Renal cortical epithelial cell (primary cell): ENCODE measurements at places on chromosomes 2 and 18.
A peak's percentile ranks its signal among the peaks of the same experiment; 100 is the strongest.

- DNase-seq: no peak
Observed at GRCh38 chr2:33873076-33873605, 274.0 kb upstream of the FAM98A start.

- no peak for DNase-seq
Observed at GRCh38 chr18:64419156-64419555, 270.3 kb upstream of the LINC00305 start.

DNA sequence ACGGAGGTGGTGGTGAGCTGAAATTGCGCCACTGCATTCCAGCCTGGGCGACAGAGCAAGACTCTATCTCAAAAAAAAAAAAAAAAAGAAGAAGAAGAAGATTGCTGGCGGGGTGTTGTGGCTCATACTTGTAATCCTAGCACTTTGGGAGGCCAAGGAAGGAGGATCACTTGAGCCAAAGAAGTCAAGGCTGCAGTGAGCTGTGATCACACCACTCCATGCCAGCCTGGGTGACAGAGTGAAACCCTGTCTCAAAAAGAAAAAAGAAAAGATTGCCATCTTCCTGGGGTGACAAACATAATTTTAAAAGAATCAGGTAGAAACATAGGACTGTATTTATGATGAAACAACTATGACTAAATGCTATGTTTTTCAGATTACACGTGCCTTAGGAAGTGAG is 55.1 kb upstream of the EML4 start:
- DNase-seq: no peak

DNA sequence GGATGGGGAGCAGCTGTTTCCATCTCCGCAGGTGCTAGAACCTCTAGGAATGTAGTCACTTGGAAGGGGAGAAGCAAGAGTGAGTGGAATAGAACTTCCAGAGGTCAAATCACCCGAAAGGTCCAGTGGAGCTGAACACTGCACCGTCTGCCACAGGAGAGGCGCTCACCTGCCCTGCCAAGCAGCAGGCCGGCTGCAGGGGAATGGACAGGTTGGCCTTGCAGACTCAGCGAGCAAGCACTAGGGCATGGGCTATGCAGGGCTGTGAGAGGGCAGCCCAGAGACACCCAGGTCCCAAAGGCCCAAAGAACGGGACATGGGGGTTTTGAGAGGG is 214.2 kb downstream of the TNS1 start:
- DNase-seq: no peak

DNA sequence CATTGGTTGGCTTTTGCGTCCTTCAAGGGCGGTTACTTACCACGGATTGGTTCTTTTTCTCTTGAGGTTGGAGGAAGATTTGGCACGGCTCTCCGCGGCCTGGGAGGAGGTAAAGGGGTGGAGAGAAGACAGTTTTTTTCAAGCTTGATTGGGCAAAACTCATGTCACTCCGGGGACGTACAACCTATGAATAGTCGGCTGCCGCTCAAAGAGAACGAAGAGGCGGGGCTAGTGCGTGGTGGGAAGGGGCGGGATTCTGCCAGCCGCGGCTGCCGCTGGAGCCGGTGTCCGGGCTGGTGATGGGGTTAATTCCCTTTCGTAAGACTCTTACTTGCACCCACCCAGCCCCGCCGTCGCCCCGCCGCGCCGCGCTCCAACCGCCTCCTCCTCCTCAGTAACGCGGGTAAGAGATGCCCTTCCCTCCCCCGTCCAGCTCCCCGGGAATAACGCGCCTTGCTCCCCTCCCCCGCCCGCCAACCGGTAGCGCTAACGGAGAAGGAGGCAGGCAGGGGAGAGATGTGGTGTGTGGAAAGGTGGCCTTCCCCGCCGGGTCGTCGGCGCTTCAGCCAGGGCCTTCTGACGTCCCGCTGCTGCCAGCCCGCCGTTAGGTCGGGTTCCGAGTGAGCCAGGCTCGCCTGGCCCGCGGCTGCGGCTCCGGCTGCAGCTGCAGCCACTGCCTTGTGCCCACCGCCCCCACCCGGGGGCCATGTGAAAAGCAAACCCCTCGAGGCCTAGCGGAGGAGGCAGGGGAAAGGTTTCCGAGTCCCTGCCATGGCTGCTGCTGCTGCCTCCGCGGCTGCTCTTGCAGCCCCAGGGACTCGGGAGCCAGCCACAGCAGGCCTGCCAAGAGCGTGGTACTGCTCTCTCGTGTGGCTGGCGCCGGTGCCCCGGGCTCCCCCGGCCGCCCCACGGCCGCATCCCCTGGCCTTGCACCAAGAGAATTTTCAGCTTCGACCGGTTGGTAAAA is at the start of gene R3HDM1:
TSS of gene R3HDM1 (plus strand) at position 254 of the 967 bp plus-strand sequence. CDS start 73,362 bp downstream, outside the sequence.
- DNase-seq: peak; percentile 100

DNA sequence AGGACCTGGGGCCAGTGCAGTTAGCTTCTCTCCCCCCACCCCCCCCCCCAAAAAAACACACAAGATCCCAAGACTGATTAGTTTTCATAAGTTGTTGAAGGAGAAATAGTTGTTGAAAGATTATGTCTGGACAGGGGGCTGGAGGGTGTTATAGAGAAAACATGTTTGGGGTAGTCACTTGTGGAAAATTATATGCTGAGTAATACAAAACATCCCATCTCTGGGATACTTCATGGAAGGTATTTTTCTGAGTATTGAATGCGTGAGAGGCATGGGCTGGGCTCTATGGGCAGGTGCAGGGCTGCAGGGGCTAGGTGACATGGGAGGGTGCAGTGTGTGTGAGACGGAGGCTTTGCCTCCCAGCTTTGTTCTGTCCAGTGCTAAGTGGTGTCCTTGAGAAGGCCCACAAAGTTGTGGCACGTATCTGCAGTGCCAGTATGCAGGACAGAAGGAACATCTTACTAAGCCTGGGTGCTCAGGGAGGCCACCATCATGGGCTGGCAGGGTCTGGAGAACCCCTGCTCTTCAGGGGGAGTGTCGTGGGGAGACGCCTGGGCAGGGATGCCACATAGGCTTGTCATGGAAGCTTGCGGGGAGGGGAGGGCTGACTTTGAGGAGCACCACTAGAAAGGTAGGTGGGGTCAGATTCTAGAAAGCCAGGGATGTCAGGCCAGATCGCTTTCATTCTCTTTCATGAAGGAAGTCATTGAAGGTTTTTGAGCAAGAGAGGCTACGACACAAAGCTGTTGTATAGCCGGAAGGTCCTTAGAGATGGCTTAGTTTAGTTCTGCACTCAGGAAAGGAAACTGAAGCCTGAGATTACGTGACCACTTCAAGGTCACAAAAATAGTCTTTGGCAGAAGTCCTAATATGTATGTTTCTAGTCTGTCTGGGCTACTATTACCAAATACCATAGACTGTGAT is 232.0 kb downstream of the LDLRAD4 start:
- no peak for DNase-seq

- DNase-seq: no peak
Observed at GRCh38 chr2:178473373-178473772, 5.0 kb downstream of the FKBP7 start.

DNA sequence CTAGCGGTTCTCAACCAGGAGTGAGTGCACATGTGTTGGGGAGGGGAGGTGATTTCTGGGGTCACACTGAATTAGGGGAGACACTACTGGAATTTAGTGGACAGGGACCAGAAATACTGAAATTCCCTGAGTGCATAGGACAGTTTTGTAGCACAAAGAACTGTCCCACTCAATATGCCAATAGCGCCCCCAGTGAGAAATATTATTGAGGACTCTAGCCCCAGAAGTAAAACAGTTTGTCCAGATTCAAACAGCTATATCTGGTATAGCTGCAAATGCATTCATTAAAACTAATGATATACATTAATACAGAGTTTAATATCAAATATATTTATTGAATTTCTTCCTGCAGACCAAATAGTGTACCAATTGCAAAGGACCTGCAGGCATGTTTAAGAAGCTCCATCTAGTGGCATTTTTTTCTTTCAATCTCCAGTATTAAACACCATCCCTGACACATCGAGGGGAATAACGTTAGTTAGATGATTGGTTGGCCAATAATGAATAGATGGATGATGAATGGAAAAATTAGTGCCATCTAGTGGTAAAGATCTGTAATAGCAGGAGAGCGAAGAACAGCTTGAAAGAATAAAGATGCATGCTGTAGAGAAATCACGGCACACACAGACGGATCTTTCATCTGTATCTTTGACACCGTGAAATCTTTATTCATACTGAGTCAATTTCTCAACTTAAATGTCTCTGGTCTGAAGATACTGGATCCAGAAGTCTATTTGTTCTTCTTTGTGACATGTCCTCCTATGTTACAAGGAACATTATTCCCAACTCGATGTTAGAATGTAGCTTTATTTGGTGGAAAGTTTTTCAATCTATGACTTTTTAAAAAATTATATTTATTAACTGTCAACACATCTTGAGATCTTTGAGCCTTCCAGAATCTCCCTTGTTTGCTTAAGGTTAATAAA is 62.5 kb downstream of the DHRS9 start:
- DNase-seq: peak; percentile 69

DNA sequence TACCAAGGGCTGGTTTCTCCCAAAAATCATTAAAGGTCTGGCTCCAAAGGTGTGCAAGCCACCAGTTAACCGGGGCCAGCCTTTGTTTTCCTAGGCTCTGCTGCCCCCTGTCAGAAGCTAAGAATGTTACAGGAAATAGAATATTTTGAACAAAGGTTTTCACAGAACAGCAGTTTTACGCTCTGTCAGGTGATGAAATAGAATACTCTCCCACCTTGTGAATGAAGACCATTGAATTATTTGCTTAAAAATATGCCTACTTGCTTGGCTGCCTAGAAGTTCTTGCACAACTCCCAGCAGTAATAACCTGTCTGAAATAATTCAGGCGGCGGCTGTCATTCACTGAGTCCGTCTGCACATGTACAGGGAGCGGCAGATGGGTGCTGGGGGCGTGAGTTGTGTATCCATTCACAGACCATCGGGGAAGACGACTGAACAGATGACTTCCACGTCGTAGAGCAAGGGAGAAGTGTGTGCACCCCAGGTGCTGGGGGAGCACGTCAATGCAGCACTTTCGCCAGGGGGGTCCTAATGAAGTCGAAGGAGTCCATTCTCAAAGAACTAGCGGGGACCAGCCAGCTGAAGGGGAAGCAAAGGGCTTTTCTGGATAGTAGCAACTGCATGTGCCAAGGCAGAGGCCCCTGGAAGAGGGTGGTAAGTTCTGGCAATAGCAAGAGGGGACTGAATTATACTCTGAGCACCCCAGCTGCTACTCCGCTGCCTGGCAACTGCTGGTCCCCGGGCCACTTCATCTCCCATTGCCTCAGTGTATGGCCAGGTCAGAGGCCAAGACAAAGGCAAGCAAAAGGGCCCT is 56.1 kb downstream of the SF3B1 start:
- peak; percentile 44 for DNase-seq

GRCh38 chr2:118223992-118224894 is 136.0 kb downstream of the INSIG2 start:
- no peak for DNase-seq

DNA sequence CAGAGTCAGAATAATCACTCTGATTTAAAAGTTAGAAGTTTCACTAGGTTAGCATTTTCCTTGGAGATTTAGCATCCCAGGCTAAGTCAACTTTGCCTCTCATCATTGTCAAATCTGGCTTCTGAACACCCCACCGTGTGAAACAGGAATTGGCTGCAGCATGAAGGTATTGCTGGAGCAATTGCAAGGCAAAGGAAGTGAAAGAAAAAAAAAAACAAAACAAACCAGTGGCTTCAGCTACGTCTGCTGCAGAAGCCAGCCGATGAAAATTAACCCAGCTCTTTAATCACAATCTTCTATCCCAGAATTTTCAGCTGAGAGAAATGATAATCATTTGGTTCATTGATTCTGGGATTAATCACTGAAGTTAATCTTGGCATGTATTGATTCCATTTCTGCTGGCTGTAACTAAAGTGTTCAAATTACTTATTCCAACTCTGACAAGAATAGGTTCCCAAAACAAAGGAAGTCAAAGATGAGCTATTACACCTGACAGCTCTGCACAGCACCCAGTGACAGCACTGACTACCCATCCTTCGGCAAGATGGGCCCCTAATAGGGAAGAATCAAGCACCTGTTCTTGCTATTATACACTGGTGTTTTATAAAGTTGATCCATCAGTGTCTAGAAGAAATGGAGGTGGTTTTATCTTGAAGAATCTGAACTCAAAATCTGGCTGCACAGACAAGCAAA is 42.7 kb upstream of the REG3G start:
- DNase-seq: no peak
